HuH-7.5 (cell line): ENCODE measurements at places on chromosomes 12 and 14.

DNA sequence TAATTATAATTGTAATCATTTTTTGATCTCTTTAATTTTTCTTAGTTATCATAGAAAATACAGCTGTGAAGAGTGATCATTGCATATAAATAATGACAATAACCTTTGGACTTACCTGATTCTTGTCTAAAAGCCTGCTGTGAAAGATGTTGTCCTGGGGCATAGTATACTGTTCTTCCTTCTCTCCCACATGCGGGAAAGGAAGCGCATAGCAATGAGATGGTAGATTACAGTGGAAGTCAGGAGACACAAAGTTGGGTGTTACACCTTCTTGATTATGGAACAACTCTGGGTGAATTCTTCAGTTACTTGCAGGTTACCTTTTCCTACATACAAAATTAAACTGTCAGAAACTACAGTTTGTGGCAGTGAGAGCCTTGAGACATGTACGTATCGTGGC is 140.8 kb downstream of the KTN1 start:
- no peak for DNase-seq

- DNase-seq, result no peak
Measured at GRCh38 chr14:60196291-60196690, 31.1 kb upstream of the DHRS7 start.

DNA sequence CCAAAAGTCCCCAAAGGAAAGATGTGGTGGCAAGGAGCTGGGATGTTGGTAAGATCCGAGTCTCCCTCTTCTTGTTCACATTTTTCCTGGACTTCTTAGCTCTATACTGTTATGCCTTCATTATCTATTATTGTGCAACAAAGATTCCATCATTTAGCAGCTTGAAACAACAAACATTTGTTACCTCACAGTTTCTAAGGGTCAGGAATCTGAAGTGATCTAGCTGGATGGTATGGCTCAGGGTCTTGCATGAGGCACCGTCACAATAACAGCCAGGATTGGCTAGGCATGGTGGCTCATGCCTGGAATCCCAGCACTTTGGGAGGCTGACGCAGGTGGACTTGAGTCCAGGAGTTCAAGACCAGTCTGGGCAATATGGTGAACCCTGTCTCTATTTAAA is 51.1 kb upstream of the KRAS start:
- DNase-seq, result no peak

DNA sequence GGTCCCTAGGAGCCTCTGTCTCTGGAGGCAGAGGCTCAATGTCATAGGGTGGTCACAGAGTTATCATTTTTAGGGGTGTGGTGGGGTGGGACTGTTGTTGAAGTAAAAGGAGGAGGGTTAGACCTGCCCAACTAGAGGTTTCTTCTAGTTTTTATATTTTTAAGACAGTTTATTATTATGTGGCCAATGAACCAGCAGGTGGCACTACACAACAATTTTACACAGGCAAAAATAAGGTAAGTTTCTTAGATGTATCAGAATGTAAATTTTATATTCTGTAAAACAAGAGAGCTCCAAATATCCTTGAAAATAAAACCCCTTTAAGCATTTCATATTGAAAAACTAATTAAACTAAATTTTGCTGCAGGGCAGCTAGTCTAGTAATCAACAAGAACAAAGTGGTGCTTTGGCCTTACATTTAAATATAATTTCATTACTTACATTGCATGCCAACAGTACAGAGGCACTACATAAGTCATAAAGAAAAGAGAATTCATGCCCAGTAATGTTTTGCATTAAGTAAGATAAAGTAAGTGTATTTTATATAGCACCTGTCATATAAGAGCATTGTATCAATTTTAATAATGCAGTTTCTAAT is 22.2 kb upstream of the OVCH1 start:
- DNase-seq, result peak; percentile 4

DNA sequence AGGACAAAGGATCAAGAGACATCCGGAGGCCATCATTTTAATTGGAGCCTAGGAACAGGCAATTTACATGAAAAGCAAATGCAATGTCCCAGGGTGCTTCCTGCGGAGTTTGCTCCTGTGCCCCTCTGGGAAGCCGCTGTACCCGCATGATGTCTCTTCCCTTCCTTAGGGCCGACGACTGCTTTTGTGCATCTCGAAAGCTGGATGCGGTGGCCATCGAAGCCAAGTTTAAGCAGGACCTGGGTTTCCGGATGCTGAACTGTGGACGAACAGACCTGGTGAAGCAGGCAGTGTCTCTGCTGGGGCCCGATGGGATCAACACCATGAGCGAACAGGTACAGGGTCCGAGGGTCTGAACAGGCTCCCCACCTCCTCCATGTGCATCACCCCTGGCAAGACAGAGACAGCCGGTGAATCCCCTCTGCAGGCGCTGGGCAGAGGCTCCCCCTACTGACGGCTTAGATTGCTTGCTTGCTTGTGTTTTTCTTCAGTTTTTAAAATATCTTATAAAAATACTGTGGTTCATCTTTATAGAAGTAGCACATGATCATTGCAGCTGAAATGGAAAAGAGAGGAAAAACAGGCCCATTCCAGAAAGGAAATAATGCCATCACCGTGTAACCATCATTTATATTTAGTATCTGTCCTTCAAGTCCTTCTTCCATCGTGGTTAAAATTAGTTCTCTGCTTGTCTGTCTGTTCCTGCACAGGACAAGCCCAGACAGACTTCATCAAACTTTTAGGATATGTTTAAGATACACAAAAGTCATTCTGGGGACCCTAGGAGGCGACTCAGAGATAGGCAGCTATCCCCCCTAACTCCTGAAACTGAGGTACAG is 75.4 kb upstream of the PWP1 start:
- peak; percentile 36 for DNase-seq

DNA sequence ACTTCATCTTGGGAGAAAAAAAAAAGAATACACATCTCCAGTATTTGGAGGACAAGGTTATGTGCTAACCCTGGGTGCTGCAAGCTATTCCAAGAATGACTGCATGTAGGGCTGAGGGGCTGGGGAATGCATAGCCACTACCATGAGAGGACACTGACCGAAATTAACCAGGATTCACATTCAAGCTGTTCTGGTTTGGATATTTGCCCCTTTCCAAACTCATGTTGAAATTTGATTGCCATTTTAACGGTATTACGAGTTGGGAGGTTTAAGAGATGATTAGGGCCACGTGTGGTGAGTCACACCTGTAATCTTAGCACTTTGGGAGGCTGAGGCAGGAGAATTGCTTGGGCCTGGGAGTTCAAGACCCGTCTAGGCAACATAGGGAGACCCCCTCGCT is 18.5 kb upstream of the MARK3 start:
- no peak for DNase-seq

DNA sequence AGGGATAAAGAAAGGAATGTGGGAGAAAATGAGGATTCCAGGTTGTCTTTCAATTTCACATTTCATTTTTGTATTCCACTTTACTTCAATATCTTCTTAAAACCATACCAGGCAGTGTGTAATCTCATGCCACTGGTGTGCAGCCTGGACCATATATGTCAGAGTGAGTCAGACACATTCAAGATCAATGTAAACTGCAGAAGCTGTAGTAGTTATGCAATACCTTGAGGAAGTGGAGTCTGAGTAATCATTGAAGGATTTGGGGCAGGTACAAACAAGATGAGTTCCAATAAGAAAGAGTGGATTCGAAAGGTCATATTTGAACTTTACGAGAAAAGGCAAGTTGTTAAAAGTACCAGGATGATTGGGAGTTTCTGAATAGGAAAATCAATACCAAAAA is 14.1 kb downstream of the PLCZ1 start:
- no peak for DNase-seq

- DNase-seq, result no peak
Measured at GRCh38 chr12:63038713-63039100, 103.8 kb upstream of the PPM1H start.

DNA sequence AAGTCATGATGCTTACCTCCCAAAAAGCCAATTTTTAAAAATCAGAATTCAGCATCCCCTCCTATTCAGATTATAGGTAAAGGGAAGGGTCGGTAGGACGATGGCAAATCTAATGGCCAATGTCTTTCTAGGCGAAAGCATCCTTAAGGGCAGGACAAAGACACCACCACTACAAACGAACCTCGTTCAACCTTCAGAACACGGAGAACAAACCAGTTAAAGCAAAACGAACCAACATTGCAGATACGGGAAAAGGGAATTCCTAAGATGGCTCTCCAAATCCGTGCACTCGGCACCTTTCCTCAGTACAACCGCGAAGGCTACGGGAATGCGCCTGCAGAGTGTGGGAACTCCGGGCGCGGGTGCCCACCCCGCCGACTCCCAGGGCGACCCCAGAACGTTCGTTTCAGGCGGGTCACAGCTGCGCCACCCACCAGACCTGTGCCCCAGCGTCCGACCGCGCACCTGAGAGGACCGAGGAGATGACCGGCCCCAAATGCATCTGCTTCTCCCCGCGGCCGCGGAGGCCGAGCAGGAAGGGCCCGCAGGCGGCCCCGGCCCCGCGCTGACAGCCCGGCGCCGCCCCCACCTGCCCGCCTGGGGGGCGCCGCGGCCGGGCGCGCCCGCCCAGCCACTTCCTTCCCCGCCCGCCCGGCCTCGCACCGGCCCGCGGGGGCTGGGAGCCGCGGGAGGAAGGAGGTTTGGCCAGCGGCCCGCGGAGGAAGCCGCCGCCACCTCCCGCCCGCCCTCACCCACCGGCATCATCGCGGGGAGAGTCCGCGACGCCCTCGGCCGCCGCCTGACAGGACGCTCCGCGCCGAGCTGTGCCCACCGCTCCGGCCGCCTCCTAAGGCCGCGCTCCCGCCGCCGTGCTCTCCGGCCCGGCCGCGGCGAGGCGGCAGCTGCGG is 578 bp downstream of the PPP1R13B start:
- no peak for DNase-seq

DNA sequence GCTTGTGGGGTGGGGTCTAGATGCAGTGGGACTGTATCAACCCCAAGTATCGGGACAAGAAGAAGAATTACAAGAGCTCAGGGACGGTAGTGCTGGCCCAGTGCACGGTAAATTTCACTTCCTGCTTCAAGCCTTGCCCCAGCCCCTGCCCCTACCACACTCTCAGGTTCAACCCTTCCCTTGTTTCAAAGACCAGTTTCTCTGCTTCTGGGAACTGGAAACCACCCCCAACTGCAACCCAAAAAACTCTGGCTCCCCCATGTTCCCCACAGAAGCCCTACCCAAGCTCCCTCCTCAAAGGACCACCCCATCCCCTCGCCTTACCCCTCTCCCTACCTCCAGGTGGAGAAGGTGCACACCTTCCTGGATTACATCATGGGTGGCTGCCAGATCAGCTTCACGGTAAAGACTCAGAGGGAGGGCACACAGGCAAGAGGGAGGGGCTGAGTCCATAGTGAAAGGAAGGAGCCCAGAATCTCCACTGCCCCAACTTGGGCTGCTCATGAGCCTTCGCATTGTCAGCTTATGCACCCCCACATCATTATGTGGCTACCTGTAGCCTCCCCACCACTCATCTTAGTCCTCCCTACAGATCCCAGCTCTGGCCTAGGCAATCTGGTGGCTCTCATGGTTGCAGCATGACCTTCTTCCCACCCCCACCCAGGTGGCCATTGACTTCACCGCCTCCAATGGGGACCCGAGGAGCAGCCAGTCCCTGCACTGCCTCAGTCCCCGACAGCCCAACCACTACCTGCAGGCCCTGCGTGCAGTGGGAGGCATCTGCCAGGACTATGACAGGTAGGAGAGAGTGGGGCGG is 4.3 kb downstream of the CPNE6 start:
- DNase-seq, result no peak

DNA sequence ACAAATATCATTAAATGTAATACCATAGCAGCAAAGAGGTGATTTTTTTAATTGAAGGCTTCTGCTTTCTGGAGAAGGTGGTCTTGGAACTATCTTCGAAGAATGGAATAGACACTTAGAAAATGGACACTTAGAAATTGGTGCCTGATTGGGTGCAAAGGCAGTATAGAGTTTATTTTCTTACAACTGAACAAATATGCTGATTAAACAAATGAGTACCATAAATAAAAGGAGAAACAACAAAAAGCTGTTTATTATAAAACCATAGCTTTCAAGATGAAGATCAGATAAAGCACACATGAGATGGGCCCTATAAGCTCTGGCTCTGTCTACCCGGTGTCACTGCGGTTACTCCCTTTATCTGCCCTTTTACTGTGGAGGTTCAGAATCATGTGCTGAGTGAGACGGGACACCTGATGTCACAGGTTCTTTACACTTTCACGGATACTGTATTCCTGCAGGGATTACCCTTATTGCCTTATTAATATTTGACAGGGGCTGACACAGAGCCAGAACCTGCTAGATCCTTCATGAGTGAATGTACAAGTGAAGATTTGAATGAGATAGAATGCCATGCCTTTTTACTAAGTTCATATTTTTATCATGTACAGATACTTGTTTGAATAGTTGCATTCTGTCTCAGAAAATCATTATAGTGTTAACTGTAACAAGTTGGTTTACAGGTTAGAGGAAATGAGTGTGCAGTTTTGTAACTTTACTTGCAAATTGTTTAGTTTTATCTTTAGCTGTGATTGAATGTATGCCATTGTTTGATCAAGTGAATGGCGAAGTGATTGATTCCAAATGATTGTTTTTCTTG is 477.5 kb upstream of the RGS6 start:
- DNase-seq, result no peak
